ENCODE measurements at places on chromosomes 5 and 9.

DNA sequence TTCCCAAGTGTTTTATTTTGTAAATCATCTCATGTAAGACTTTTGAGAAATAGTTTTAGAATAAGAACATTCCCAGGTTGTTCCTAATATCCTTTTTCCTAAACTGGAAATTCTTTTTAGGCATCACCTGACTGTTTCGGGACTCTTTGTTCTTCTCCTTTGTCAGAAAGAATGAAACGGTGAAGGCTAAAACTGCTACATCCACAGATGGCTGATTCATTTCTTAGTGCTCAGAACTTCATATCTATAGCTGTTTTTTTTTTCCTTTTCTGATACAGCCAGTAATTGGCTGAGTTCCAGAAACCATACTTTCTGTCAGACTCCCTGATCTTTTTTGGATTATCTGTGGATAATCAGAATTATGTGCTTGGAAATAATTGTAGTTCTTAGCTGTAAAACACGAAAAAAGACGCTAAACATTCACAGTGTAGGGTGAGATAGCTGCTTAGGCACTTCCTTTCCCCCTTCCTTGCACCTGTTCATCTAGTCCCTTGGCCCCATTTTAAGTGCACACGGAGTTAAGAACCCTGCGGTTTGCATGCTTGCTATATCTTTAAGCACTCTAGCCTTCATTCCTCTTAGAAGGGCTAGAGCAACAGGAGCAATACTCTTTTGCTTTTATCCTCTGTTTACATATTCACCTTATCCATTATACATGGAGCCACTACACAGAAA lies 283.9 kb downstream of the PJA2 start:
- DNase-seq, result no peak

DNA sequence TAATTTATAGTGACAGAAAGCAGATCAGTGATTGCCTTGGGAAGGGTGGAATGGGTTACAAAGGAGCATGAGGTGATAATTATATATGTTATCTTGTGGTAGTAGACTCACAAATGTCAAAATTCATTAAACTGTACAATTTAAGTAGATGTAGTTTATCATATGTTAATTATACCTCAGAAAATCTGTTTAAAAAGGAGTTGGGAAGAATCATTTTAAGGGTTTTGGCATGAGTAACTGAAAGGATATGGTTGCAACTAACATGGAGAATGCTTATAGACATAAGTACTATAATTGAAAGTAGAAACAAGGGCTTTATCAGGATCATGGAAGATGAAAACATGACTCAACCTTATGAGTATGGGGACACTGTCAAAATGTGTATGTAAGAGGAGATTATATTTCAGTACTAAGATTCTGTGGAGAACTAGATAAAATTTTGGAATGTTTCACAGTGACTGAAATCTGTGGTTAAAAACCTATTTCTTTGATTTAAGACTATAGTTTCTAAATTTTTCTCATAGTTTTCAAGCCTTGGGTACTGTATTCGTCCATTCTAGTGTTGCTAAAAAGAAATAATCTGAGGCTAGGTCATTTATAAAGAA lies 73.3 kb downstream of the FCHO2 start:
- DNase-seq, result no peak

DNA sequence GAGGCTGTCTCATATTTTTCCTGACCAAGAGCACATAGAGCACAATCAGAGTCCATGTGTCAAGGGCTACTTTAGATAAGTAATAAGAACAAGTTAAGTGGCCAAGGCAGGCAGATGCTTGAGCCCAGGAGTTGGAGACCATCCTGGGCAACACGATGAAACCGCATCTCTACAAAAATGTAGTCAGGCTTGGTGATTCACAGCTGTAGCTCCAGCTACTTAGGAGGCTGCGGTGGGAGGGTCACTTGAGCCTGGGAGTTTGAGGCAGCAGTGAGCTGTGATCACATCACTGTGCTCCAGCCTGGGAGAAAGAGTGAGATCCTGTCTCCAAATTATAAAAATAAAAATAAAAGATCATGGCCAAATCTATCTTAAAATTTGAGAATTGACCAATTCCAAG lies 767.9 kb upstream of the CTNND2 start:
- DNase-seq, result no peak

GRCh38 chr9:13478160-13478559 lies 198.7 kb upstream of the MPDZ start:
- DNase-seq, result no peak

GRCh38 chr9:72304538-72304937 lies 60.5 kb downstream of the ZFAND5 start:
- DNase-seq, result no peak

GRCh38 chr5:127041571-127041970 lies 11.2 kb upstream of the MARCHF3 start:
- no peak for DNase-seq

- peak; percentile 78 for DNase-seq
Measured at GRCh38 chr5:1325870-1326531, 18.9 kb downstream of the CLPTM1L start.

- DNase-seq, result no peak
Measured at GRCh38 chr5:114418176-114419066, 56.6 kb downstream of the KCNN2 start.

GRCh38 chr9:135591506-135592330 lies 30.2 kb downstream of the PAEP start:
- DNase-seq, result no peak

DNA sequence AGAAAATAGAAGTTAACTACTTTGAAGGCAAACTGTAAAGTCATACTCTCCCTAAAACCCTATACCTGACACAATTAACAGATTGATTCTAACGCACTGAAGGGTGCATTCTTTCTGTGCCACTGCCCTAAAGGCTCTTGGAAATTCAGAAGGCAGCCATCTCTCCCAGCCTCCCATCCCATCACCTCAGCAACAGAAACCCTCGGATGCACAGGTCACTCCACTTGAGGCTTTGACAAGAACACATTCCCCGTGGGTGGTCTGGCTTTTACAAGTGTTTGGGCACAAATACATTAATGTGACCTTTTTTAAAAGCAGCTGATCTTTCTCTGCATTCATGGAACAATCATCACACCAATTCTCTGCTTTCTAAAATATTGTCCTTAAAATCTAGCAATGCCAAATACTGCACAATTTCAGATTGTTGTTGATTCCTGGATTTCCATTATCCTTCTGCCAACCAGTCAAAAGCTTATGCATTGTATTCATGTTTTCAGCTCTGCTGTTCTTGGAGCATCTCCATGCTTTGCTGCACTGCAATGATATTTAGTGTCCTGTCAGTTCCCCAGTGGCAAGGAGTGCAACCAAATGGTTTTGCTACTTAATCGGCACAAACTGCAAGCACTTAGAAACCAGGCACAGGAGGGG lies 175.6 kb downstream of the TMEM161B start:
- no peak for DNase-seq

- DNase-seq, result no peak
Measured at GRCh38 chr9:4774209-4774608, 18.5 kb upstream of the RCL1 start.

- DNase-seq, result no peak
Measured at GRCh38 chr5:403995-404394, 39.0 kb upstream of the EXOC3 start.

- peak; percentile 30 for DNase-seq
Measured at GRCh38 chr5:96259151-96259772, 173.8 kb downstream of the PCSK1 start.

DNA sequence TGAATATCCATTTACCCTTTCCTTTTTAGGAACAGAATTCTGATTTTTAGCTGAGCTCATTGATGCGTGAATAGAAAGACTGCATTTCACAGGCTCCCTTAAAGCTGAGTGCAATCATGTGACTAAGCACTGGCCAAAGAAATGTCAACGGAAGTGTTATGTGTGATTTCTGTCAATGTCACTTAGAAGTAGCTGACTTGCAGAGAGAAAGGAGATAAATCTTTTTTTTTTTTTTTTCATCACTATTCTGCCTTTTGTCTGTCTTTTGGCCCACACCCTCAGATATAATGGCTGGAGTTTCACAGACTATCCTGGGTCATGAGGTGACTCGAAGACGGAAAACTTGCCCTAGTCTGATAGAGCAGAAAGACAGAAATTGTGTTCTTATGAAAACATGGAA lies 39.3 kb upstream of the SLC27A6 start:
- no peak for DNase-seq

DNA sequence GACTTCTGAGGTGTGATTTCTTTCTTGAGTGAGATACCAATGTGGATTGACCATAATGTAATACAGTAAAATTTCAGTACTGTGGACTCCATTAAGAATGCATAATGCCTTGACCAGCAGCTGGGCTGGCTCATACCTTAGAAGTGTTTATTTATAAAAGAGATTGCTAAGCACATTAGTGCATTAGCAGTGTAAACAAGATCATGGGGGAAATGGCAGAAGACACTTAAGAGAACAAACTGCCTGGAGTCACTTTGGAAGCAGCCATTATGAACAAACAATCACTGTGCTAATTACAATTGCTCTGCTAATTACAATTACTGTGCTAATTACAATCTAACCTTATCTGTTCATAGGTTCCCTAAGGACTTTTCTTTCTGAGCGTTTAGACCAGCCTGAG lies 104.2 kb downstream of the TRIM32 start:
- DNase-seq, result no peak
